Psoas muscle (tissue), 8 donors: ENCODE measurements at places on chromosomes 4 and X.

DNA sequence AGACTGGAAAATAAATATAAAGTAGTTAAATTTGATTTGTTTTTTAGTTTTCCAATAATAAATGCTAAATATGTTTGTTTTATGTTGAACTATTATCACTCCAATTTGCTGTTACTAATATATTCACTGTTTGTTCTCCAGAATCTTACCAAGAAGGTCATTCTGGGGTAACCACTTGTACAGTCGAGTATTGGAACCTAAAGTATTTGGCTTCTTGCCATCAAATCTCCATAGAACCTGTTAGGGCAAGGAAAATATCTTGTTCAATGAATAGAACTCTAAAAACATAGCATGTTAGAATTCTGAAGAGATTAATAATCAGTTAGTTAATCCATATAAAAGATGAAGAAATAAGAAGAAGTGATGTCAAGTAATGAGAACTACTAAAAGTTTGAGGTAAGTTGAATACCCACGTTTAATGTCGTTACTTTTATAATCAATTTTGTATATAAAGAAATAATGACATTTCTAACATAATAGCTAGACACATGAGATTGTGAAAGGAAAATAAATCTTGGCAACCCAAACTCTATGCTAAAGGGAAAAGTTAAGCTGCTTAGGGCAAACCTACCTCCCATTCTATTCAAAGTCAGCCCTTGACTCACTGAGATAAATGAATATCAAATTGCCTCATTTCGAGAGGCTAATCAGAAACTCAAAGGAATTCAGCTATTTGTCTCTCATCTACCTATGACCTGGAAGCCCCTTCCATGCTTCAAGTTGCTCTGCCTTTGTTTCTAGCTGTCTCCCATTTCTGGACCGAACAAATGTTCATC, 15.3 kb downstream of the UGT2B15 start:
- no peak overlapping the region for H3K4me3 ChIP-seq
- no peak overlapping the region for H3K27ac ChIP-seq
- no peaks in the 10 kb centered on the region for H3K27me3 ChIP-seq
- no peaks in the 10 kb centered on the region for H3K36me3 ChIP-seq

DNA sequence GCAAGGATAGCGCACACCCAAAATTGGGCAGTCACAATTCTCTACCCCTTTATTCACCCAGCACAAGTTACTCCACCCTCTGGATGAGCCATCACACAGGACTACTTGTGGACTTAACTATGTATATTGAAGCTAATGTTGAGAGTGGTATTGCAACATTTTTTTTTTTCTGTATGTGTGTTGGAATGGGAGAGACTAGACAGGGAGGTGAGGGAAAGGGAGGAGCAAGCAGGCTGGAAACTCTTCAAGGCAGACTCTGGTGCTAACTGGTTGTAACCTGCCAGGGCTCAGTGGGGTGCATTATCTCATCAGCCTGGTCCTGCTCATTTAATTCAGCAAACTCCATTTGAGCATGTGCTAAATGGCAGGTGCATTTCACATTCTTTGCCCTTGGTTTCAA, 18.4 kb upstream of the CWH43 start:
- no peaks in the 10 kb centered on the region for H3K4me1 ChIP-seq
- H3K27ac ChIP-seq, result no peak overlapping the region
- H3K4me3 ChIP-seq, result no peak overlapping the region
- no peaks in the 10 kb centered on the region for H3K36me3 ChIP-seq

- no peak for DNase-seq
- no peaks in the 10 kb centered on the region for H3K36me3 ChIP-seq
- no peaks in the 10 kb centered on the region for H3K4me1 ChIP-seq
- no peak overlapping the region for H3K4me3 ChIP-seq
- H3K27ac ChIP-seq, result no peak overlapping the region
Observed at GRCh38 chr4:82084747-82085146, 289.0 kb downstream of the HNRNPD start.

DNA sequence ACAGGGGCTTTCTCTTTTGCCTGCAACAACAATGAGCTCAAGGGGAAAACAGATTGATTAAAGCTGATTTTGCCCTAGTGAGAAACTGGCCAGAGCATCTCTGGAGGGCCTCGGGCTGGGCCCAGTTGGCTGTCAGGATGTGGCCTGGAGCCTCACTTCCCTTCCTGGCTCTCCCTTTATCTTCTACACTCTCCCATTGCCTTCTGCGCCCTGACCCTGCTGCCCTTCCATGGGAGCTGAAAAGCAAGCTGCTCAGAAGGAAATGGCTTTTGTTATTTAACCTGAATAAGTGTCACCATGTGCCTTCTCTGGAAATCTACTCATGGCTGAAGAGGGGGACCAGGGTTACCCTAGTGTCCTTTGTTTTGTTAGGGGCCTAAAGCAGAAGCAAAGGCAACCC, 43.8 kb downstream of the NHSL2 start:
- H3K4me3 ChIP-seq, result no peak overlapping the region
- DNase-seq, result no peak

DNA sequence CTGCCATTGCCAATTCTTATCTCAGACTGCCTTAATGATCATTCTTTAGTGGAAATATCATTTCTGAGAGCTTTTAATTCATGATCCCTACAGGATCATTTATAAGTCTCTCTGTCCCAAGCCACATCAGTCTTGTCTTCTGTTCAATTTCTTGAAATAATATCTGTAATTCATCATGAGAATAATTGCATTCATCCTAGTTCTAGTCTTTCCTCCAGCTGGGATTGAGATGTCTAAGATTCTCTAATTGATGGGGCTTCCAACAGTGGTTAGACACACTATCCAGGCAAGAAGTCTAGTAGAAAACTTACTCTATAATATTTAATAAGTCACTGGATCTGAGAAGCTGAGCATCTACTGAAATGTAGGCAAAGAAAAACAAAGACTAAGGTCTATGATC, 854.7 kb upstream of the ADGRL3 start:
- DNase-seq, result no peak
- no peaks in the 10 kb centered on the region for H3K27me3 ChIP-seq
- H3K27ac ChIP-seq, result no peak overlapping the region
- H3K36me3 ChIP-seq, result no peaks in the 10 kb centered on the region
- no peak overlapping the region for H3K4me3 ChIP-seq
- no peaks in the 10 kb centered on the region for H3K4me1 ChIP-seq

DNA sequence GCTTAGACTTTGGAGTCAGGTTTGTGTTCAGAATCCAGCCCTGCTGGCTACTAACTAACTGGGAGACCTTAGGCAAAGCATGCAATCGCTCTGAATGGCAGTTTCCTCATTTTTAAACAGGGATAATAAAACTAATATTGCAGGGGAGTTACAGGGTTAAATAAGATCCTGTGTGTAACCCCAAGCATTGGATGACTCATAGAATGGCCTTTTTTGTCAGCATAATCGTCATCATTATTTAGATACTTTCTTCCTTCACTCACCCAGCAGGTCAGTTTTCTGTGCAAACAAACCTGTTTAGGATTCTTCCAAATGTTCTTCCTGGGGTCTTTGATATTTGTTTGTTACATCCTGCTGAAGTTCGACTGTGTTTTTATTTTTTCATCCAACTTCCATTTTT, 208.2 kb downstream of the EVC2 start:
- H3K36me3 ChIP-seq, result no peaks in the 10 kb centered on the region
- no peaks in the 10 kb centered on the region for H3K4me1 ChIP-seq
- no peaks in the 10 kb centered on the region for H3K27me3 ChIP-seq
- no peak overlapping the region for H3K27ac ChIP-seq

- peak overlapping the region; percentile 68 for H3K4me3 ChIP-seq
- no peaks in the 10 kb centered on the region for H3K36me3 ChIP-seq
- no peaks in the 10 kb centered on the region for H3K27me3 ChIP-seq
- no peaks in the 10 kb centered on the region for H3K4me1 ChIP-seq
- DNase-seq, result peak; percentile 58
Observed at GRCh38 chrX:131763674-131764073, 219.8 kb downstream of the OR13H1 start.

DNA sequence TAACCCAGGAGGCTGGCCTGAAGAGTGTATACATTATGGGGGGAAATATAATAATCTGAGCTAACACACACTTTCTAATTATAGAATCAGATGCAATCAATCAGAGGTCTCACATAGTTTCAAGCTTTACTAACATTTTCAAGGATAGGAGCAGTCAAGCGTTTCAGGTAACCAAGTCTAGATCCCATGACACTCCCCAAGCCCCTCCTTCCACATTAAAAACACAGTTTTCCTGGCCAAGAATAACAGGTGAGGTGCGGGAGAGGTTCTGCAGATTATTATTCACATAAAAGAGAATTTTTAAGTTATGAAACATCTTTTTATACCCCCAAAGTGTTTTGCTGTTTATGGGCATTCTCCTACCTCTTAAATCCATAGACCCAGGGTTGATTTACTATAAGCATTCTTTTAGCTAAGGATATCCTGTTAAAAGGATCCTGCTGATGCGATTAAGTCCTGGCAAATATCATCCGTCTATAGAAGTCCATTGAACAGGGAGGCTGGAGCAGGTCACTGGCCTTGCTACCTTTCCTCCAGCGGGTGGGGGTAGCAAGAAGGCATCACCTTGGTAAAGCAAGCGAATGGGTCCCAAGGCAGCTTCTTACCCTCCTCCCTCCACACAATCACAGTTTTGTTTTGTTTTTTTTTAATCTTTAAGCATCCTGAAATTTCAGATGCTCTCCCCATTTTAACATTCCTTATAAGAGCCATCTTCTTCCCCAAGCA, 104.7 kb upstream of the GPM6A start:
- no peaks in the 10 kb centered on the region for H3K4me1 ChIP-seq
- DNase-seq, result no peak
- H3K36me3 ChIP-seq, result no peaks in the 10 kb centered on the region
- H3K27me3 ChIP-seq, result no peaks in the 10 kb centered on the region

GRCh38 chr4:156596026-156596425, 375.6 kb downstream of the PDGFC start:
- peaks cover 3% of the 10 kb centered on the region for H3K4me1 ChIP-seq
- H3K36me3 ChIP-seq, result no peaks in the 10 kb centered on the region
- no peak overlapping the region for H3K4me3 ChIP-seq
- H3K27ac ChIP-seq, result no peak overlapping the region
- no peak for DNase-seq

- no peaks in the 10 kb centered on the region for H3K27me3 ChIP-seq
- H3K27ac ChIP-seq, result no peak overlapping the region
- peaks cover 13% of the 10 kb centered on the region for H3K36me3 ChIP-seq
- DNase-seq, result no peak
- H3K4me3 ChIP-seq, result no peak overlapping the region
Observed at GRCh38 chrX:54045563-54046228, 1.4 kb upstream of the PHF8 start.

DNA sequence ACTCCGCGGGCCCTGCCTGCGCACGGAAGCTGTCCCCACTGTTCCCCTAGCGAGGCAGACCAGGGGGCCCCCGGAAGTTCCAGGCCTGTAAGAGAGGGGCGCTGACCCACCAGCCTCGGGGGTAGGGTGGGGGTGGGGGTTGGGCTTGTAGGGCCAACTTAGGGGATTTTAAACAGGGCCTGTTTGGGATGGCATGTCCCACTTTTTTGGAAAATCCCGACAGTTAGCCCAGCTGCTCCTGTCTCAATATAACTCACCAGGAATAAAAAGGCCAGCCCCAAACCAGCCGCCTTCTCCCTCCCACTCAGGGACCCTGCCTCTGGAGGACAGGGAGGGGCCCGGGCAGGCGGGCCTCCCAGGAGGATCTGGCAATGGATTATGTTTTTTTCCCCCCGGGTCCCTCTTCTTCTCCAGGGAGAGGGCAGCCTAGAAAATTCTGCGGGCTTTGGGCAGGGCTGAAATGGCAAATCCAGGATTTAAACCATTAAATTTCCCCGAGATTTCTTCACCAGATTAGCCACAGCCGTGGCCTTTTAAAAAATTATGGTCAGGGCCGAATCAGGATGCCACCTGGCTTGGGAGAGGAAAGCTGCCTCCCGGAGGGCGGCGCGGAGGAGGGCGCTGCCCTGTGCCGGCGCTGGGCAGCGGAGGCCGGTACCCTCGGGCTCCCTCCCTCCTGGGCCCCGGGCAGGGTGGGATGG, 957 bp downstream of the PPP2R2C start:
- H3K36me3 ChIP-seq, result no peaks in the 10 kb centered on the region
- no peak overlapping the region for H3K27ac ChIP-seq
- no peak for DNase-seq
- H3K4me1 ChIP-seq, result no peaks in the 10 kb centered on the region
- peaks cover 3% of the 10 kb centered on the region for H3K27me3 ChIP-seq

- no peaks in the 10 kb centered on the region for H3K27me3 ChIP-seq
- H3K27ac ChIP-seq, result no peak overlapping the region
- DNase-seq, result no peak
- H3K4me3 ChIP-seq, result no peak overlapping the region
- peaks cover 9% of the 10 kb centered on the region for H3K4me1 ChIP-seq
Observed at GRCh38 chr4:41507291-41507947, 30.5 kb upstream of the LIMCH1 start.

DNA sequence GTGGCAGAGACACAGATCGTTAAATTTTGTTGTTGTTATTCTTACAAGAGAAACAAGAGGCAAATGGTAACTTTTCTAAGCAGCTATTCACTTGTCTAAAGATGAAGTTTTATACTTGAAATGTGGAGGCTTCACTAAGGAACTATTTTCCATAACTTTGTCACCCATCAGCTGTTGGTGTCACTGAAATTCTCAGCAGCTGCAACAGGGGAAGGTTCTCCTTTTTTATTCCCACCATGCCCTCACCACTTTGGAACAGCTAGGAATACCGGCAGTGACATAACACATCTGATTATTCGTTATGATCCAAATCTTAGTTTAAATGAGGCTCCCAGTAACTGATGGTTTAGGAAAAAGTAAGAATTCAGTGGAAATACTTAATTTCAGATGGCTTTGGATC, 147.0 kb upstream of the LEF1 start:
- H3K4me3 ChIP-seq, result no peak overlapping the region
- no peaks in the 10 kb centered on the region for H3K27me3 ChIP-seq
- H3K36me3 ChIP-seq, result no peaks in the 10 kb centered on the region
- no peak for DNase-seq
- H3K4me1 ChIP-seq, result no peaks in the 10 kb centered on the region

DNA sequence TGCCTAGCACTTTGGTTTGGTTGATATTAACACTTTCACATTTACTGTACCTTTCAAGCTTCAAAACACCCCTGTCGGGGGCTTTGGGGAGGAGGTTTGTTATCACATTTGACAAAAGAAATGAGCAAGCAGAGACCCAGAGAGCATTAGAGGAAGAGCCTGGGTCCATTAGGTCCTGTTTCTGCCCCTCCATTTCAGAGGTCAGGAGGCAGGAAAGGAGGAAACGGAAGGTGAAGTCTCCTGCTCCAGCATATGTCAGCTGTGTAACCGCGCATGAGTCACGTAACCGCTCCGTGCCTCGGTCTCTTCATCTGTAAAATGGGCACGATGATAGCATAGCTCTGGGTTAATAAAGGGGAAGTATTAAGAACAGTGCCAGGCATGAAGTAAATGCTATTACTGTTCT, 201.9 kb upstream of the BCOR start:
- H3K27me3 ChIP-seq, result peaks cover 40% of the 10 kb centered on the region
- no peak for DNase-seq
- H3K36me3 ChIP-seq, result no peaks in the 10 kb centered on the region
- no peaks in the 10 kb centered on the region for H3K4me1 ChIP-seq
- H3K4me3 ChIP-seq, result no peak overlapping the region
- H3K27ac ChIP-seq, result no peak overlapping the region

- H3K4me3 ChIP-seq, result no peak overlapping the region
- peak overlapping the region; percentile 21 for H3K27ac ChIP-seq
- H3K36me3 ChIP-seq, result no peaks in the 10 kb centered on the region
Observed at GRCh38 chr4:6893449-6894085, 16.1 kb upstream of the TBC1D14 start.

- H3K4me1 ChIP-seq, result no peaks in the 10 kb centered on the region
- no peaks in the 10 kb centered on the region for H3K27me3 ChIP-seq
- no peak for DNase-seq
- no peaks in the 10 kb centered on the region for H3K36me3 ChIP-seq
- H3K27ac ChIP-seq, result no peak overlapping the region
Observed at GRCh38 chr4:10877076-10877475, 192.5 kb upstream of the CLNK start.
